ENCODE measurements at places on chromosomes 2 and 18. TPM values are rescaled to one million over a fixed set of nuclear protein-coding genes. Genes with fewer than 3 reads are reported as not detected.

DNA sequence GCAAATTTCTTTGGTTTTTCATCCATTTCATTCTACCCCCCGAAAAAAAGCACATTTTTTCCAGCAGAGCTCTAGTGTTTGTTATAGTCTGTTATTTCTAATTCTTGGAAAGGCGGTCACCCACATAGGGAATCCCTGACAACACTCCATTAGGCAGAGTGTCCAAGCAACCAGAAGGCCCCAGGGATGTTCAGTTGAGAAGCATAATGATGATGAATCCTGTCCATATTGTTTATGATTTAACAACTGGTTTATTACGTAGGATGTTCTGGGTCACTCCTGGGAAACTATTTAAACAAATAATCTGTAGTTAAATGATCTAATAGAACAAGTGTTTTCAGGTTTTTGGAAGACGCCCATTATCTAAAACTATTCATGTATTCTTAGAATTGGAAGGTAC is 388.7 kb downstream of the TNS1 start:
- no peak for DNase-seq

- DNase-seq, result no peak
Observed at GRCh38 chr2:152369176-152369860, 34.3 kb downstream of the FMNL2 start.

DNA sequence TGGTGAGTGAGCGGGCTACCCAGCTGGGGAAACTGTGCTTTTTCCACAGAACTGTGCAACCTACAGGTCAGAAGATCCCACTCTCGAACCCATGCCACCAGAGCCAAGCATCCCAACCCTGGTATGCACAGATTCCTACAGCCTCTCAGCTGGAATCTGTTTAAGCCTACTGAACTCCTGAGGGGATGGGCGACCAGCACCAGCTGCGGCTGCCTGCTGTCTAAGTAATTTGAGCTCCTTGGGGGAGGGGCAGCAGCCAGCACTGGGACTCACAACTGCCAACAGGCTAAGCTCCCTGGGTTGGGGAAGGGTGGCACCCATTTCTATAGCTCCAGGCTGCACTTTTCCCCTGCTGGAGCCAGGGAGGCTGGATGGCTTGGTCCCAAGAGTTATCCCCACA is 11.8 kb downstream of the CYP27C1 start:
- DNase-seq, result no peak

DNA sequence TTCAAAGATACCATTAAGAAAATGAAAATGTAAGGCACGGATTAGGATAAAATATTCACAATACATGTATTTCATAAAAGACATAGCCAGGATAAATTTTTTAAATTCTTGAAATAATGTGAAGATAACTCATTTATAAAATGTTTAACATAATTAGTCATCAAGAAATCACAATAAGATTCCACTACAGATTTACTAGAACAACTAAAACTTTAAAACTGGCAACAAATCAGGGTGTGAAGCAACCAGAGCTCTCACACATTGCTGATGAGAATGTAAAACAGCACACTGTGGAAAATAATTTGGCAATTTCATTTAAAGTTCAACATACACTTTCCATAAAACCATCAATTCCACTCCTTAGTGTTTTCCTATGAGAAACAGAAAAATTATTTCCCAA is 89.6 kb upstream of the UBE2E3 start:
- no peak for DNase-seq

DNA sequence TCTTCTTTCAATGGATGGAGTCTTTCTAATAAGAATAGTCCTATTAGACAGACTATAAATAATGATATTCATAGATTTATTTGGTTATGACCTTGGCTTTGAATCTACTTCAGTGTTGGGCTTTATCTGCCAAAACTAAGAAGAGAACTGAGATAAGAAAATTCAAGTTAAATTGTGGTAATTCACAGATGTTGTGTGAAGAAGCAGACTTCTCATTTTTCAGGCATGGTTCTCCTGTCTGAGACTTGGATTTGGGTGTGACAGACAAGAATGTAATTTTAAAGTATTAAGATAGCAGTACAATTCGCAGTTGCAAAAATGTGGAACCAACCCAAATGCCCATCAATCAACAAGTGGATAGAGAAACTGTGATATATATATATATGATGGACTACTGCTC is 124.7 kb downstream of the QPCT start:
- no peak for DNase-seq

DNA sequence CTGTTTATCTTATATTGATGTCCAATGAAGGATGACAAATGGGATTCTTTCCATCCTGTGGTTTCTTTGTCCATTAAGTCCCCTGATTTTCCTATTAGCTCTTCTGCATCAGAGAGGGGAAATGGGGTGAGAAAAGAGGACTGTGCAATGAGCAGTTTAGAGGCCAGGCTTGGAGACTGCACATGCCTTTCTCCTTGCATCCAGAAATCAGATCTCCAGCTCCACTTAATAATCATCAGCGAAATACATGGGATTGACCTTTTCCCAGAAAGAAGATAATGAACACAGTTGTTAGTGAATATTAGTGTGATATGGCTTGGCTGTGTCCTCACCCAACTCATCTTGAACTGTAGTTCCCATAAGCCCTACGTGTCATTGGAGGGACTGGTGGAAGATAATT is 697.4 kb downstream of the CBLN2 start:
- DNase-seq, result no peak

GRCh38 chr2:48767330-48767729 is 11.8 kb upstream of the LHCGR start:
- DNase-seq, result no peak

DNA sequence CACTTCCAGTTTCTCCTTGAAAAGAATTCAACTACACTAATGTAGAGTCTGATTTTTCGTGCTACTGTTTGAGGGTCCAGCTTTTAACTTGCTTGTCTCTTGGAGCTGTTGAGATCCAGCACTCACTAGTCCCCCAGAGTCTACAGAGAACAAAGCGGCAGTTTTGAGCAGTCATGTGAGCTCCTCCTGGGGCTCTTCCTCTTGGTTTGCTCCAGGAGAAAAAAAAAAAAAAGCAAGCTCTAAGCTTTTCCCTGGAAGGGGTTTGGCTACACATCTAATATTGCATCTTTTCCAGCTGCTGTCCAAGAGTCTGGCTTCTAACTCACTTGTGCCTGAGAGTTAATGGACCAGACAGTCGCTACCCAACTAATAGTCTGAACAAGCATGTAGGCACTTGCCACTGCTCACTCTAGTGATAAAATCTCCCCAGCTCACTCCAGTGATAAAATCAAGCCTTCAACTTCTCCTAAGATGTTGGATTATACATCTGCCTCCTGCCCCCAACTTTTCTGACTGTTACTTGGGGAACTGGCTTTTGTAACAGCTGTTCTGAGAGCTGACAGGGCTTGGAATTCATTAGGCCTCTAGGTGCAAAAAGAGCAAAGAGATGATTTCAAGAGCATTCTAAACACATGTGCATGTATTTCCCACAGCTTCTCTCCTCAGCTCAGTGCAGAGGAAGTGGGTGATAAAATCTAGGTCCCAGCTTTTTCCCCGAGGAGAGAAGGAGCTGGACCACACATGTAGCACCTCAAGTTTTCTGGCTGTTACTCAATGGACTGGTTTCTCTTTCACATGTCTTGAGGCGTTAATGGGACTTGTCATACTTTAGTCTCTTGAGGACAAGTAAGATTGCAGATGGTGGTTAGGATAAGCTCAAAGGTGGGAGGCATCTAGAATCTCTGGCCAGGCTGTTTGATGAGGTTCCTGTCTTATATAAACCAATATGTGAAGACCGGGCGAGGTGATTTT is 750.5 kb downstream of the LRP1B start:
- no peak for DNase-seq

DNA sequence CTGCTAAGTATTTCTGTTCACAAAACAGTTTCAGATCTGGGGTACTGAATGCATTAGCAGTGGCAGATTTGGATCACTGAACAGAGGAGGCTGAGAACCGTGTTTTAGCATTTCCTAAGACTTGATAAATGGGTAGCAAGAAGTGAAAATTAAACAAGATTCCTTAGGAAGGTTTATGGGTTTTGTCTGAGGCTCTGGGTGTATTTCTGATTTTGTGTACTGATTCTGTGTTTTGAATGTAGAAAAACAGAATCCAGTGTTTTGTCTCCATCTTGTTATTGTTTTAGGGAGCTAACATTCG is 1.4 kb downstream of the FAM117B start:
- no peak for DNase-seq

DNA sequence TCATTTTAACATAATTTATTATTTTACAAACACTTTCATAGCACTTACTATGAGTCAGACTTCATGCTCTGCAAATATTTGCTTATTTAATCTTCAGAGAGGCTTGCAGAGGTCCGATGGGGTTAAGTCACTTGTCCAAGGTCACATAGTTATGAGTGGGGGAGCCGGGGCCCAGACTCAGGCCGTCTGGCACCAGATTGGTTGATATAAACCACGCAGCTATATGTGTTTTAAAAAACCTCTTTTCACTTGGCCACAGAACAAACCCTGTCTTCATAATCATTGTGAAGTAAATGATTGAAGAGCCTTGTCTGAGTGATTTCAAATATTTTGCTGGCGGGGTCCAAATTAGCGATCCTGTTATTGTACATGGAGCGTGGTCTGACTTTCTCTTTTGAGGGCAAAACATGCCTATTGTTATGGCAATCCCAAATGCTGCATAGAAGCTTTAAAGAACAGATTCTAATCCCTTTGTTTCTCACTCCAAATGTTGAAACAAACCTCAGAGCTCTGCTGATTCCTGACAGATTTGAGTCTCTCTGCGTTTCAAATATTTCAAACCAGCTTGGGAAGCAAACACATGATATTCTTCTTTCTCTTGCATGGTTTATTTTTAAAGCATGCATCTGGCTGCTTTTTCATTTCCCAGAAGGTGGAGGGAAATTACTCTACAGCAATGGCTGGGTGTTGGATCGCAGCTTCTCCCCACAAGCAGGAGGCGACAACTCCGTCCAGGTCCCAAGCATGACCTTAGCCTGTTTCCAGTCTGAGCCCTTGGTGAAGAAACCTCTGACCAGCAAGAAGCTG is 142.4 kb downstream of the DDX1 start:
- no peak for DNase-seq

- DNase-seq, result no peak
Observed at GRCh38 chr2:176891857-176892256, 320.7 kb upstream of the HNRNPA3 start.

DNA sequence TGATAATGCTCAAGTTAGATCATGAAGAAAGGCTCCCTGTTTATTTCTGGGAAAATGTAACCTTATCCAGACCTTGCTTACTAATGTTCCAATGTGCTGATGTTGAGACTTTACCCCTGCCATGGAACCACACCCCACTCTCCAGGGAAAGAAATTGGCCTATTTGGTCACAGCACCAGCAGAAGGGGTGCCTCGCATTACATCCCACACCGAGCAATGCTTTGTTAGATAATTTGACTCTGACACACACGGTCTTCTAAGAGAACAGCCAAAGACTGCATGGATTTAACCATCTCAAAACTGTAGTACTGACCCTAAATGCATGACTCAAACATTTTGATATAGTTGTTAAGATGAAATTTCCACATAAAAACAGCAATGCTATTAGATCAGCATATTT is 152.1 kb upstream of the CCDC150 start:
- DNase-seq, result no peak

- DNase-seq, result no peak
Observed at GRCh38 chr18:48227206-48227605, 182.0 kb downstream of the ZBTB7C start.

GRCh38 chr18:11909591-11910026 is 1.5 kb upstream of the MPPE1 start:
- no peak for DNase-seq

- DNase-seq, result no peak
Observed at GRCh38 chr2:13660231-13660630, 943.5 kb downstream of the TRIB2 start.

DNA sequence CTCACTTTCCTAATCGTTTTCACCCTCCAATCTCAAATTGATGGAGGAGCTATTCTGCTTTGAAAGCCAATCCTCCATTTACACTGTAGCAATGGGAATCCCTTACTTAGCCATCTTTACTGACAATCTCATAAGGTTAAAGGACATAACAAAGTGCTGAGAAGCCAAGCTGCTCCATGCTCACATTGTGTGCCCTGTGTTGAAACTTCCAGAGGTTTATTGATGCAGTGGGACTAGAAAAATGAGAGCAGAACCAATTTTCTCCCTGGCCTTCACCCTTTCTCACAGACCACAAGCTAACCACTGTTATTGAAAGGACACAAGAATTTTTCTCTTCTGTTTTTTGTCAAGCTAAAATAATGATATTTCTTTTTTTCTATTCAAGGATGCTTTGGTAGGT is 63.8 kb downstream of the CSRNP3 start:
- no peak for DNase-seq

DNA sequence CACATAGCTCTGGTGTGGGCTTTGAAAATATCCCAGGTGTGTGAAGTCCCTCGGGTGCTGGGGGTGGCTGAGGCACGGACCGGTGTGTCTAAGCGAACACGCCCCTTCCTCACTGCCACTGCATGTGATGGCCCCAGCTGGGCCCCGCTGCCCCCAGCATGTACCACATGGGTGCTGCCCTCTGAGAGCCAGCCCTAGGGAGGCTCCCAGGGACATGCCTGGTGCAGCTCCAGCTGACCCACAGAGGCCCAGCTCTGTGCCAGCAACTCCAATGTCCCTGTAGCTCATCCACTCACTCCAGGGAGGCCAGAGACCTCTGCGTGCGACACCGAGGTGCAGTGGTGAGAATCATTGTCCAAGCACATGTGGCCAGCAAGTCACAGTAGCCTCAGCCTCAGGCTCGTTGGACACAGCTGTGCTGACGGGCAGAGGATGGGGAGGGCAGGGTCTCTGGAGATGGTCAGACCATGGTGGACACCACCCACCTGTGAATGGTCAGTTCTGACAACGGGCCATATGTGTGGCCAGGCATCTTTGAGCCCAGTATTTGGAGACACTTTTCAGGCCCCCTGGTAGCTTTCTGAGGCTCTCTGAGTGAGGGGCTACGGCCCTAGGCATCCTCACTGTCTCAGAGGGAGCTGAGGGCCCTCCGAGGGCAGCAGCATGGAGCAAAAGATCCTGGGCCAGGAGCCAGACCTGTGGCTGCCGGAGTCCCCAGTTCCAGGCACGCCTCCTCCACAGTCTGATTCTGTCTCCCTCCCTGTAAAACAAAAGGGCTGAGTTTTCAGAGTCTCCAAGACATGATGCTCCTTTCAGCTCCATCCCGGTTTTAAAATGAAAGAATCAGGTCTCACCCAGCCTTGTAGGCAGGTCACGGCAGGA is 220.7 kb downstream of the NDUFA10 start:
- DNase-seq, result no peak

- DNase-seq, result no peak
Observed at GRCh38 chr18:49617865-49618264, 56.0 kb downstream of the LIPG start.

GRCh38 chr2:68135448-68136320 is 22.0 kb upstream of the PNO1 start:
- no peak for DNase-seq

Gene MERTK
- 15.5 TPM for total RNA-seq

Gene STEAP3
- total RNA-seq, result 22.0 TPM

Gene POMC
- 3.5 TPM for total RNA-seq

Gene GALNT13
- 2.3 TPM for total RNA-seq

Gene FHL2
- 11.9 TPM for total RNA-seq

Gene DLX2
- total RNA-seq, result not detected
